ENCODE measurements at places on chromosomes 13 and 19.

DNA sequence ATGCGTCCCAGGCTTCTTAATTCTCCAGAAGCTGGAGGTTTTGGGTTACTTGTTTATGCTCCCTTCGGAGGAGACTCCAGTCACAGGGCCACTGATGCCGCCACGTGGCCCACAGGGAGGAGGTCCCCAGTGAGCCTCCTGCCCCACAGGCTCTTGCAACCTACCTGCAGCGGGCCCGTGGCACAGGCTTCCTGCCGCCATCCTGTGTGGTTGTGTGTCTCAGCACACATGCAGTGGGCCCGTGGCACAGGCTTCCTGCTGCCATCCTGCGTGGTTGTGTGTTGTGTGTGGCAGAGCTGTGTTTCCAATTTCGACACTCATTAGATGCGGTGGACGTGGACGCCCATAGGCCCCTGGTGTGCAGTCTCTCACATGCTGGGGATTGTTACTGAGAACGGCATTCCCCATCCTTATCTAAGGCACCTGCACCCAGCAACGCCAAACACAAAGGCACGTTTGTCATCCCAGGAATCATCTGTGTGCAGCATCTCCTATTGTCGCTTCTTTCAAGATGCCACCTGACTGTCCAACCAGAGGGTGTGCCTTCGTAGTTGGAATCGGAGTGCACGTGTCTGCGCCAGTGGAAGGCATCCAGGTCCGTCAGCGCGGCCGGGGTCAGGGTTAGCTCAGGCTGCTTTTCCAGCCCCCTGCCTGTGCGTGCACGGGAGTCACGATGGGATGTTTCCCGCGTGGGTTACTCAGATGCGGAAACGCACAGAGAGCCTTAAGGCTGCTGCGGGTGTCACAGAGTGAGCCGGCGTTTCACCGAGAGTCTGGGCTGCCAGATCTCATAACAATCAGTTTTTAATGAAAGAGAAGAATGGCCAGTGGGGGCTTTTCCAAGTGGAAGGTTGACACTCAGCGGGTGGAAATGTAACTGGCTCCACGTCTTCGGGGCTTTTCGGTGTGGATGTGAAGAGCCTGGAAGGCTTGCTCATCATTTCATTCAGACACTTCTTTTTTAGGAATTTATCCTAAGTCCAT is 119.8 kb downstream of the ATP11A start:
- DNase-seq, result no peak

GRCh38 chr13:113458253-113459065 is 5.2 kb upstream of the ADPRHL1 start:
- DNase-seq, result no peak

DNA sequence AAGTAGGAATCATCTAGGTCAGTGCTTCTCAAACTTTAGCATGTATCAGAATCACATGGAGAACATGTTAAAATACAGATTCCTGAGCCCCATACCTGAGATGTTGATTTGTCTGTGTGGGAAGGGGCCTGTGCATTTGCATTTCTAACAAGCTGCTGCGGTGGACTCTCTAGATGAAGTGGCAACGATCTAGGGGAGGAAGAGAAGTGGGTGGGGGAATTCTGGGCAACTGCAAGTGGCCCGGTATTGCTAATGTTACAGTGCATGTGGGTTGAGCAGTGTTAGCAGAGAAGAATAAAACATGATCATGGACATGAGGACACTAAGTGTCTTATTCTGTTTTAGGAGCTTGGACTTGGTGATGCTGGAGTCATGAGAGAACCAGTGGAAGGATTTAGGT is 329.0 kb downstream of the OLFM4 start:
- DNase-seq, result no peak

- DNase-seq, result peak; percentile 32
Observed at GRCh38 chr19:18044825-18045304, 36.9 kb downstream of the ARRDC2 start.

DNA sequence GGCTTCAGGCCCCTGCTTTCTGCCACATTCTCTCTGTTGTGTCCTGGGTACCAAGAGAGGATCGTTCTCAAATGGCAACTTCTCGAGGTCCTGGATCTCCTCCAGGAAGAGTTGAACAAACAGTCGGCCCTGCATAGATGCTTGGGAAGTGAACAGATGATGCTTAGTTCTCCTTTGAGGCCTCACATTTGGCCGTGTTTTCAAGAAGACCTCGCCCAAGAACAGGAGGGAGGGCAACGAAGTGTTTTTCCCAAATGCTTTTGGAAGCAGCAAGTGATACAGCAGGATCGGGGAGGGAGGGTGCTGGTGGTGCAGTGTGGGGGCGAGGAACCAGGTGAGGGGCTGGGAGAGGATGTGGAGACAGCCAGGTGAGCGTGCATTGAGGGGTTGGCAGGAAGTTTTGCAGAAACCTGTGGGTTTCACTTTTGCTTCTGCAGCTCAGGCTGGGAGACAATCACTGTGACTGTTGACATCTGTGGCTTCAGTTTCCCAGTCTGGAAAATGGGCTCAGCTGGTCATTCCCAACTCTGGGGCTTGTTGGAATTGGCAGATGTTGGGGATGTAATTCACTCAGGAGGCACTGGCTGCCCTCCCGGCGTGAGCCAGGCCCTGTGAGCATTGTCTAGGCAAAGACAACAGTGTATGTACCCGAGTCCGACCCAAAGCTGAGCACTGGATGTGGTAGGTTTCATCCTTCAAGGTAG is 21.6 kb downstream of the MAST3 start:
- DNase-seq, result no peak

DNA sequence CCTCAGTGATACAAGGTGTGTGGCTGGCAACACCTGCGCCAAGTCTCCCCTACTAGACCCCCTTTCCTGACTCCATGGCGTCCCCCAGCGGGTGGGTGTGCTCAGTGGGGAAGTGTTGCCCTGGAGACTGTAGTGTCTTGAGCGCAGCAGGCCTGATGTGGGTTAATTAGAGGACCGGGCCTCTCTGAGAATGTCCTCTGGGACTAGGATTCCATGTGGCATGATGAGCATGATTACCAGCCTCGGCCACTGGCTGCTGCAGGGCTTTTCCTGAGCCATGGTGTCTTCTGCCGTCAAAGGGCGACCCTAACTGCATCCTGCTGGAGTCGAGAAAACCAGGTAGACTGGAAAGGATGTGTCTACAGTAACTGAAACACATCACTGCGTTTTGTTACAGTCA is 28.1 kb downstream of the MICOS13 start:
- no peak for DNase-seq

- no peak for DNase-seq
Observed at GRCh38 chr13:114065926-114066774, 66.3 kb downstream of the RASA3 start.

DNA sequence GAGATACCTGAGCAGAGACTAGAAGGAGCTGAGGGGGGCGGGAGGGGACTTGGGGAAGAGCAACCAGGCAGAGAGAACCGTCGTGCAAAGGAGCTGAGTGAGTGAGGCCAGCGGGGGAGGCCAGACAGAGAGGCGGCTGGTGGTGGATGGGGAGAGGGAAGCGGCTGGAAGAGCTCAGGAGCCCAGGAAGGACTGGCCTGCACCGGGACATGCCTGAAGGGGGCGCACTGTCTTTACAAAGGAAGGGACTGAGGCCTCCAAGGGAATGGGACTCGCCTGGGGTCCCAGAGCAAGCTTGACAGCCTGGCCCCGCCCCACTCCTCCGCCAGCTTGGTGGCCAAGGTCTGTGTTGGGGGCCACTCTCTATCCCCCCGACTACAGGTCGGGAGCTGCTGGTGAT is 14.9 kb downstream of the ONECUT3 start:
- no peak for DNase-seq

Data from urothelium cell line (cell line).